Epithelial cell of prostate (primary cell): ENCODE measurements at places on chromosomes 2 and 18.

DNA sequence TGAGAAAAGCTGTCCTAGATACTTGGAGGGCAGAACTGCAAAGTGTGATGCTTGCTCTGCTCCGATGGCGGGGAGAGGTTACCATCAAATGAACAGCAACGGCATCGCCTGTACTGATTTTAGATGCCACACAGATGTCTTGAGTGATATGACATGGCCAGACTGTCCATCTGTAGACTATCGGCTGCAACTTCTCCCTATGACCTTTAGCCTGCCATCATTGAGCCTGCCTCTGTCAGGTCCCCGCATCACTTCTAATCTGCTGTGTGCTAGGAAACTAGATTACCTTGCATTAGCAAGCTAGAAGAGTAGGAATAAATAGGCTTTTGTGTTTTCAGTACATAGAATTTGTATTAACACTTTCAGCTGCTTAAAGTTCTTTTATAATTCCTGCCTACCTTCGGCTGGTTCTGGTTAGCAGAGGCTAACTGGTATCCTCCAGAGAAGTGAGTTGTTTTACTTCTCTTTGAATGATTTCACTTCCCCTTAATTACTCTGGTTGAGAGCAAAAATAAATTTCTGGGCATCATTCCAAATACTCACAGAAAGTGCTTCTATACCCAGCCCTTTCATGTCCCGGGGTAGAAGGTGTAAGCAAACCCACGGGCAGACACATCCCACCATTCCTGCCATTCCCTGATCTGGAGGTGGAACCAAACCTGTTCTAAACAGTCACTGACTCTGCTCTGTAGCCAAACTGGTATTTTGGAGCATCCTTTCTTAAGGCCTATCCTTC, 24.0 kb downstream of the GAREM2 start:
- no peak for DNase-seq

- no peak for DNase-seq
Observed at GRCh38 chr2:136828774-136829173, 63.4 kb downstream of the THSD7B start.

DNA sequence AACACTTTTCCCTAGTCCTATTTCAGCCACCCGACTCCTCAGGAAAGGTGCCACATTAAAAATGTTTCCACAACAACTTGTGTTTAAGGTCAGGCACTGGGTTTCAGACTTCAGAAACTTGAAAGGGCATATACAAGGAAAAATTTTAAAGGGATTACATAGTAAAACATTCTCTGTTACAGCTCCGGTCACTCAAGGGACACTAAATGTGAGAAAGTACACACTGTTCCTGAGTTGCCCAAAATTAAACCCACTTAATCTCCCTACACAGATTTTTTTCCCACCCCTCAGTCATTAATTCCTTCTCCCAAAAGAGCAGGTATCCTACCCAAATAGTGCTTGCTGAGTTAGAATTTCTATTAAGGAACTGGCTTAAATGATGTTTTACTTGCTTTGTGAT, 14.2 kb downstream of the STK39 start:
- no peak for DNase-seq

GRCh38 chr2:85537600-85538506, 1.1 kb upstream of the MAT2A start:
- no peak for DNase-seq

DNA sequence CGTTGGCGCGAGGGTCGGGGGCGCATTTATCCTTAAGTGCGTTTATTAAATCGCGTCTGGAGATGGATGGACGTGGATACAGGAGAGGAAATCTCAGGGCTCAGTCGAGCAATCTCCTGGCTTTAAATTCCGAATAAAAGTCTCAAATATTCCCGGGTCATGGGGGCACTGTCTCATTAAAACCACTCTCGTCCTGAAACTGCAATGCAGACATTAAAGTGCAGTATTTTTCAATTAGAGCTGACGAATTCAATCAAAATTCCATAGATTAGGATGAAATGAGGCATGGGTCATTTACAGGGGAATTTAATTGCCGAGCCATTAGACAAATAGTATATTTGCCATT, 10.7 kb upstream of the GBX2 start:
- DNase-seq, result no peak

GRCh38 chr18:69556228-69556627, 155.5 kb downstream of the DOK6 start:
- no peak for DNase-seq
